Brain (organoid and tissue), 16 donors: ENCODE measurements at places on chromosomes 3 and 15.
A peak's percentile ranks its signal among the peaks of the same experiment; 100 is the strongest.

DNA sequence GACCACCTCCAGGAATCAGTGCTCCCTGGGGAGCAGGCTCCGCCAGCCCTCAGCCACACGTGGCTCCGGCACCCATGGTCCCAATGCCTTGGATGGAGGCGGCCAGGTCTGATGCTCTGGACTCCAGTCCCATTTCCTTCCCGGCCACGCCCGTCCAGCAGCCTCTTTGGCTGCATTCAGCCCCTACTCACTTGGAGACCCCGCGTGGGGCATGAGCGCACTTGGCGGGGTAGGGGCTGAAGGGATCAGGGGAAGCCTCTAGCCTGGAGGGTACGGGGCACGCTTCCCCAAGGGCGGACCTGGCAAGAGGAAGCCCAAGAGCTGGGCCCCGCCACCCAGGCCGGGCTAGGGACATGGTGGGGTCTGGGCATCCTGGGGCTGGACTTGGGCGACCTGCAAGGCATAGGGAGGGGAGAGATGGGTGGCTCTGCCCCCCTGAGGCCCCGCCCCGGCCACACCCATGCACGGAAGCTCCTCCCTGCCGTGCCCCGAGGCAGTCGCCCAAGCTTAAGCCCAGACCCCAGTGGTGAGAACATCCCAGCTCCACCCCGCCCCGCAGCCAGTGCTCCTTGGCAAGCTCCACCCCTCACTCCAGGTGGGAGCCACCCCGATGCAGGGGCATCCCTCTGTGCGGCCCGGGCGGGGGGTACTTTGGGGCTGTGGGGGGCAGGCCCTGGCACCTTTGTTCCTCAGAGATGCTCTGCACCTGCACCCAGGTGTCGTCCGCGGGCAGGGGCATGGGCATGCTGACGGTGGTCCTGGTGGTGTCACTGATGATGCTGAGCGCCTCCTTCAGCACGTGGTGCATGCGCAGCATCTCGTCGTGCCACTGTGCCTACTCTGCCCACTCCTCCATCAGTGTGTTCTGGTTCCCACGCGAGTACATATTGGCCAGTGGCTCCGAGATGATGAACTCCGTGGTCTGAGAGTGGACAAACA is 163.5 kb downstream of the GOLGA6L4 start:
- DNase-seq: no peak

- no peak for DNase-seq
Observed at GRCh38 chr3:159751146-159751545, 237.5 kb upstream of the IL12A start.

GRCh38 chr15:73851689-73852088 is 21.7 kb upstream of the TBC1D21 start:
- DNase-seq: no peak

DNA sequence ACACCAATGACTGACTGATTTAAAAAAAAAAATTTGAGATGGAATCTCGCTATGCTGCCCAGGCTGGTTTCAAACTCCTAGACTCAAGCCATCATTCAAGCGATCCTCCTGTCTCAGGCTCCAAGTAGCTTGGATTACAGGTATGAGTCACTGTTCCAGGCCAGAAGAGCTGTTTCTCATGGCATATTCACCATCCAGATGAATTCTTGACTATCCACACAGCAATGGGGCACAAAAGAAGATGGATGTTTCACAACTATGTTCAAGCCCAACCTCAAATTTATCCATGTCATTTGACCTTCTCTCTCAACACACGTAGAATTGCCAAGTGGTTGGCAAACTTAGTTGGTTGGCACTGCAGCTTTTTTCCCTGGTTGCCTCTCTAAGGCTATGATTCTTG is 40.6 kb downstream of the PRICKLE2 start:
- DNase-seq: no peak

DNA sequence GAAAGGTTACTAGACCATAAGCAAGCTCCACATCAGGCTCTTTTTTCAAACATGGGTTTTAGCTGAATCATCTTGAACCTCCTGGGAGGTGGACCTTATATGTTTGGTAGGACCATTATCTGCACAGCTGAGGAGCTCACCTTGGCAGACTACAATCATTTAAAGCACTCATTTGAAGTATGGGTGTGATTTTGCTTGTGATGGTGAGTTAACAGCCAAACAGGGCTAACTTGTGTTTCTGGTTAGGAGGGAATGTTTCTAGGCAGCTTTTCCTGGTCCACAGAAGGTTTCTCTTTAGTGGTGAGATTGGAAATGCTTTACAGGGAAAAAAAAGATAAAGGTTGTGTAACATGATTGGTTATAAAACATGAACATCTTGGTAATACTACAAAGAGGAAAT is 61.8 kb downstream of the ARHGEF26 start:
- no peak for DNase-seq

DNA sequence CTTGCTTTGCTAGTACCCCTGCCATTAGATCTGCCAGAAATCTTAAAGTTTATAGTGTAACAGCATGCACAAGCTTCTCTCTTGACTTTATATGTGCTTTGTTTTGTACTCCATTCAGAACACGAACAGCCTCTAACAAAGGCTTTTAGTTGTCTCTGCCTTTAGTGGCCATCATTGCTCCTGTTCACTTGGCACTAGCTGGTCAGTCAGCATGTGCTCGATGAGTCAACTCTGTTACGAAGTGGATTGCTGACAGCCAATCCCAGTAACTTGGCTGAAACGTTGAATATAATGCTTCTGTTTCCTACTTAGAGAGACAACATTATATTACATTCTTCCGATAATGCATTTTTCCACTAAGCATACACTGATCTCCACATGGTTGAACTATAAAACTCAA is 349.2 kb downstream of the NAALADL2 start:
- DNase-seq: no peak

- DNase-seq: no peak
Observed at GRCh38 chr3:113138839-113139743, 72.3 kb upstream of the BOC start.

DNA sequence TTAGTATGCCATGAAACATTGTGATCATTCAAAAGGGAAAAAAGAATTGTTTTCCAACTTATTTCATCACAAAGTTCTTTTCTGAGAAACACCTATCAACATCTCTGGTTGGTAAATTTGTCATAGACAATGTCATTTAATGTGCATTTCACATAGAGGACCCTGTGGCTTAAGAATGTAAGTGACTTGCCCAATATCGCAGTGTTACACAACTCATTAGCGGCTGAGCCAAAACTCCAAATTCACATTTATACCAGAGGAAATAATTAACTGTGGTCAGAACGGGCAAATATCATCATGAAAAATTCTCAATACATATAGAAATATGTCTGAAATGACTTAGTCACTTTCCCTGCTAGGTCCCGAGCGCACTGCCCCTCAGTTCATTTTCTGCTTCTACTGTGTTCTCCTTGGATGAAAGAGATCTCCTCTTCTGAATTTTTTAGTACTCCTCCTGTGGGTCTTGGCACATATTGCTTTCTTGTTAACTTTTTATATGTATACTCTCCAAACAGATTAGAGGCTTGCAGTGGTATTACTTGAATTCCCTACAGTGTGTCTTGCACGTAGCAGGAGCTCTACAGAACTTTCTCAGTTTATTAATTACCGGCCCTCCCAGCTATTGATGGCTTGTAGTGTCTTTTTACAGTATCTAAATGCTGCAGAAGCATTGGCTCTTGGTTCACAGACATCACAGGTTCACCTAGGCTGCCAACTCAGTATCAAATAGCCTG is 33.1 kb downstream of the PTX3 start:
- no peak for DNase-seq

DNA sequence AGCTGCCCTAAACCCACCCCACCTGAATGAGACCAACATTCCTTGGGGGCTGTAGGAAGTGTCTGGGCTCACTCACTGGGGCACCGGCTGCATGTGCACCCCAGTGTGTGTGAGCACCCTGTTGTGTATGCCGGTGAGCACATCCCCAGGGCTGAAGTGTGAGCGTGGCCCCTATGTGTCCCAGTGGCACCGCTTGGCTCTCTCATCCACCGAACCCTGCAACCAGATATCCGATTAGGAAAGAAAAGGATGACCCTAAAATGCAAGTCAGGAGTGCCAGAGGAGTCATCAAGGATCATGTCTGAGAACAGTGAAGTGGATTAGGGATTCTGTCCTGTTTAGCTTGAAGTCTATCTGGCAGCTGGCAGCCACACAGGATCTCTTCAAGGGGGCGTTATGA is 84.0 kb upstream of the ALDH1L1 start:
- DNase-seq: no peak

DNA sequence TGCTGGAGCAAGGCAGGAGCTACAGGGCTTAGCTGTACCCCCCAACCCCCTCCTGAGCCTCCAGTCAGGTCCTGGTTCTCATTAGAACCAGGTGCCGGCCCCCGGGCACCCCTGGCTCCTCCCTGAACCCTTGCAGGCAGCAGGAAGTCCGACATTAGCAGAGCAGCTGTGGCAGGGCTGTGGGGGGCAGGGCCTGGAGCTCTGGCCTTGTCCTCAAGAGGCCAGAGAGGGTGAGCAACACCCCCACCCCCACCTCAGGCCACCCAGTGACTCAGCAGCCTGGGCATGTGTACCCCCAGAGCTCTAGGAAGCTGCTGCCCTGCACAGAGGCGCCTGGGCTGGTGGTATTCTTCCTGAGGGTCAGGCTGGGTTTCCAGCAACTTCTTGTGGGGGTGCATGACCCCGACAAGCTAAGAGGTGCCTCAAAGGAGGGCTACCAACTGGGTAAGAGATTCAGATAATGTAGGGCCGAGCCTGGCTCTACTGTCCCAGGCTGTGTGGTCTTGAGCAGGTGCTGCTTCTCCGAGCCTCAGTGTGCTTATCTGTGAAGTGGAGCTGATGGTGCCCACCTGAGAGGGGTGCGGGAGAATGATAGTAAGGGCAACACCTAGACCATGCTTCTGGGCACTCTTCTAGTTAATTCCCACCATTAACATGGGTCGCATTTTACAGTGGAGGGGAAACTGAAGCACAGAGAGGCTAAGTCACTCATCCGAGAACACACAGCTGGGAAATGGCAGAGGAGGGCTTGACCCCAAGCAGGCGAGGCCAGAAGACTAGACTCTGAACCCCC is 16.0 kb downstream of the H1-8 start:
- DNase-seq: no peak

DNA sequence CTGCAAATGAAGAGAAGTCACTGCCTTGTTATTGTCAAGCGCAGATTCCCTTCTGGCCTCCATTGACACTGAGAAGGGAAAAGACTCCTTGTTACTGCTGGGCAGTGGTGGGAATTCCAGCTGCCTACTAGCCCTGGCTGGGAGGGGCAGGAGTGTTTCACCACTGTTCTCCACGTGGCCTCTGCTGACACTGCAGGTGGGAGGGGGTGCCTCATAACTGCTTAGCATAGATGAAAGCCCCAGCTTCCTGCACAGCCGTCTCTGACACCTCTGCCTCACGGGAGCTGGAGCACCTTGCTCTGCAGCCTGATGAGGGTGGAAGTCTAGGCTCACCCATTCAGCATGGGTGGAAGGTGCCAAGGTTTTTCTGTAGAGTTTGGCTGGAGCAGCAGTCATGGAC is 52.1 kb downstream of the TM2D3 start:
- no peak for DNase-seq

GRCh38 chr3:41893977-41894376 is 67.9 kb downstream of the ULK4 start:
- peak; percentile 80 for DNase-seq

DNA sequence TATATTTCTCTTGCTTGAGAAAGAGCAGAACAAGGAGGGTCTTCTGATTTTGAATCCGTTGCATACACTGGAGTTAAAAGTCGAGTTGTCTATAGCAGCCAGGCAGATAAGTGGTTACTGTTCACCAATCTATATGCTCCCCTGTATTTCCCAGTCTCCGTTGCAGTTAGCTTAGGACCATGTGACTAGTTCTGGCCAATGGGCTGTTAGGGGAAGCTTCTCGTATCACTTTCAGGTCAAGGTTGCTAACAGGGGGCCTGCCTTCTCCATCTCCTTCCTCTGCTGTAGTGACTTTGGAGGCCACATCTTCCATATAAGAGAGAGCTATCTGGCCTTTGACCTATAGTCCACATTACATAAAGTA is 188.5 kb upstream of the KBTBD8 start:
- DNase-seq: no peak

GRCh38 chr3:52119099-52119498 is 35.1 kb downstream of the POC1A start:
- DNase-seq: no peak

- no peak for DNase-seq
Observed at GRCh38 chr3:42908675-42909074, 2.7 kb downstream of the ZNF662 start.

GRCh38 chr3:65877160-65877559 is 161.6 kb downstream of the MAGI1 start:
- DNase-seq: no peak

GRCh38 chr15:38226608-38227266 is 25.9 kb upstream of the SPRED1 start:
- DNase-seq: peak; percentile 76

GRCh38 chr3:37324850-37325321 is 150.5 kb upstream of the LRRFIP2 start:
- DNase-seq: no peak

DNA sequence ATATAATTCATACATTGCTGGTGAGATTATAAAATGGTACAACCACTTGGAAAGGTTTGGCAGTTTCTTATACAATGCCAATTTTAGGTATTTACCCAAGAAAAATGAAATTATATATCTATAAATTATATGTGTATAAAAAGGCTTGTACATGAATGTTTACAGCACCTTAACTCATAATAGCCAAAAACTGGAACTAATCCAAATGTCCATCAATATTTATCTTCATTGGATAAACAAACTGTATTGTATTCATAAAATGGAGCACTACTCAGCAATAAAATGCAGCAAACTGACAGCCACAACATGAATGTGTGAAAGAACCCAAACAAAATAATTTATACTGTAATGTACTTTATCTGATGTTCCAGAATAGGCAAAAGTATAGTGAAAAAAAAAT is 33.6 kb upstream of the EIF5A2 start:
- no peak for DNase-seq

DNA sequence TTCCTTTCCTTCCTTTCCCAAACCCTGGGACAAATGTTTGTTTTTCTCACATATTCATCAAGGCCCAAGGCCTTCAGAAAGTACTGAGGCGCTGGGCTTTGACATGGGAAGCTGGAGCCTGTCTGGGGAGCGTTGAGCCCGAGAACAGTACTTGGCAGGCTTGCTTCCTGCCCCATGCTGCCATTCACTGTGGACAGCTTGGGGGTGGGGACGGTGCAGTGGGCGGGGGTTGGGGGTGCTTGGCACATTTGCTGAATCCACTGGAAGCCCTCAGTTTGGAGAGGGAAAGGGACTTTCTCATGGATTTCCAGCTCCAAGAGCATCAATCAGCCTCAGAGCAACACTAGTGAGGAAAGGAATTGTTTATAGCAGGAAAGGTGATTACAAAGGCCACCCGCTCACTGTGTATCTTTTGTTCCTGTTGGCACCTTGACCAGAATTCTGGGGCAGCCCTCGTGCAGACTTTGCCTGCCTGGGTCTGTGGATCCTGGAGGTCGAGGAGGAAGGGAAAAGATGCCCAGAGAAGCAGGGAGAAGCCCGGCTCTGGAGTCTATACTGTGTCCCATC is 199.8 kb upstream of the RGMA start:
- DNase-seq: peak; percentile 81

DNA sequence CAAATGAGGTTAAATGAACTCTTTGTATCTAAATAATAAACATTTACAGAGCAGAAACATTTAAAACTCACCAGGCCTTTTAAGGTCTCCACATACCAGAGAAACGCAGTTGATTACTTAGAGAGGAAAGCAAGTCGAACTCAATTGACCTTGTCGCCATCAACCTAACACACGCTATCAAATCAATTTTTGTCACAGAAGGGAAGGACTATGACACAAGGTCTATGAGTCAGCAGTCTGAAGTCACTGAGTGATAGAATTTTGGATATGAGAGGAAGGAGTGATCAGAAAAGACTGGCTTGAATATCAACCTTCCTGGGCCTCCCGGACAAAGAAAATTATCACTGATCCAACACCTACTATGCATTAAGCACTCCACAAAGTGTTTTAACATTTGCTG is 514.4 kb upstream of the ZNF385D start:
- DNase-seq: no peak

- DNase-seq: no peak
Observed at GRCh38 chr3:158710601-158711000, 21.7 kb downstream of the RARRES1 start.
